Metanephros (tissue), 2 donors: ENCODE measurements at places on chromosomes 1 and 21. TPM values are rescaled to one million over a fixed set of nuclear protein-coding genes. Genes with fewer than 3 reads are reported as not detected.

Gene MAP3K21
- 21.0 TPM for total RNA-seq

Gene SMIM1
- total RNA-seq: 12.1 TPM

Gene PRAMEF18
- total RNA-seq: not detected

Gene F13B
- total RNA-seq: not detected

Gene IFI16
- total RNA-seq: 34.4 TPM

Gene CGN
- total RNA-seq: 20.6 TPM

Gene IL23R
- 0.06 TPM for total RNA-seq

Gene LDLRAD1
- total RNA-seq: not detected

Gene FUCA1
- 39.7 TPM for total RNA-seq

Gene RNF186
- total RNA-seq: 0.18 TPM
